ENCODE measurements at places on chromosomes 5 and 9.

DNA sequence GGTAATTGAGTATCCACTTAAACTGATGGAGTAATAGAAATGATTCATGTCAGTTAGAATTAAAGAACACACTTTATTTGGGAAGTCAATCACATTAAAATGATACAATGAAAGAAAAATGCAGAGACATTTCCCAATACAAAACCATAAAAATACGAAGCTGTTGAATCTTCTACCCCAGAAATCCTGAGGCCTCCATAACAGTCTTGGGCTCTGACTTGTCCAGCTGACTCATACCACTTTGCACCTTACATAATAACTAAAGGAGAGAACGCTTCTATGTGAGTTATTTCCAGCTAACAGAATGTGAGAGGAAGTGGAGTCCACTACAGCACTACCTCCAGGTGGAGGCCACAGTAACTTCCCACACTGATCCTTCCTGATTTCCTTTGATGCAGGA is 305.0 kb downstream of the MRPS30 start:
- no peak for DNase-seq

DNA sequence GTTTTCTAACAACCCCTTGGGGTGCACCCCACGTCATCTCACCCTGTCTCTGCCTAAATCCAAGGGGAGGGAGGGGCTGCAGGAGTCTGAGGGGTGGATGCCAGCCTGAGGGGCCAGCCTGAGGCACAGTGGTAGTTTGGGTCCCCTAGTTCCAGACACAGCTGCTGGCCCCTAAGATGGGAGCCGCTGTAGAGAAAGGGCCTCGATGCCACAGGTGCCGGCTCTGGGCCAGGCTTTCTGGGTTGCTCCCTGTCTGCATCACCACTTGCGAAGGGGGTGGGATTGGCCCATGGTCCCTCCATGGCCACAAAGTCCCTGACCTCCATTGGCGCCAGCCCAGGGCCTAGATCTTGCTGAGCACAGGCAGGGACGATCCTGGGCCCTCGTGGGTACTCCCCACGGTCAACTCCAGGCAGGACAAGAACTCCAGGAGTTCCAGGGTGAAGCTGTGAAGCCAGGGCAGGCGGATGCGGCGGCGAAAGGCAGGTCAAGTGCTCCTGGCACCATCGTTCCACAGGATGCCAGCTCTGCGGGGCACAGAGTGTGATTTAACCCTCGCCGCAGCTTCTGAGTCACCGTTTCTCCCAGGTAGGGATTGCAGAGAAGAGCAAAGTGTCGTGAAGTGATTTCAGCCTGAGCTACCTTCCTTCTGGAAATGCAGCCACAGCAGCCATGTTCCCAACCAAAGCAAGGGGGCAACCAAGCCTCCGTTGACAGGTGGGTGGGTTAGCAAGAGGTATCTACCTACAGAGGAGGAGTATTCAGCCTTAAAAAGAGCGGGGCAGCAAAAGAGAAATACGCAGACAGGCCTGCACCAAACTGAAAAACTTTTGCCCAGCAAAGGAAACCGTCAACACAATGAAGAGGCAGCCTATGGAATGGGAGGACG is 41.6 kb upstream of the EXOC3 start:
- no peak for DNase-seq

DNA sequence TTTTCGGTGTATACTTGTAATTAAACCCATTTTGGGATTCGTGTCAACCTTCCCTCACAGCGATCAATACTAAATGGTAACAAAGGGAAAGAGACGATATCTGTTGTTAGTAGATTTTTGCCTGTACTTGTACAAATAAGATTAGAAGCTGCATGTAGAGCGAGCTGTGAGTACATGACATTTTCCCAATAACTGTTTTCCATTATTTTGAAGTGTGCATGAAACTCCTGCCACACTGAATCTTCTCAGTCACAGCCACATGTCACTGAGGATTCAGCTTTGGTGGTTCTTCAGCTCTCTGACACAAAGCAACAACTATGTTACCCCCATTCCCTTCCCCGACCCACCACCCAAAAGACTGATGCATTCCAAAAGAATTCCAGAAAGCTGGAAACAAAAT is 685.6 kb downstream of the EFNA5 start:
- no peak for DNase-seq

GRCh38 chr9:6924988-6925563 is 167.3 kb downstream of the KDM4C start:
- no peak for DNase-seq

- DNase-seq = no peak
These were observed 46.6 kb upstream of the PHYKPL start for GRCh38 chr5:178279026-178279722.

DNA sequence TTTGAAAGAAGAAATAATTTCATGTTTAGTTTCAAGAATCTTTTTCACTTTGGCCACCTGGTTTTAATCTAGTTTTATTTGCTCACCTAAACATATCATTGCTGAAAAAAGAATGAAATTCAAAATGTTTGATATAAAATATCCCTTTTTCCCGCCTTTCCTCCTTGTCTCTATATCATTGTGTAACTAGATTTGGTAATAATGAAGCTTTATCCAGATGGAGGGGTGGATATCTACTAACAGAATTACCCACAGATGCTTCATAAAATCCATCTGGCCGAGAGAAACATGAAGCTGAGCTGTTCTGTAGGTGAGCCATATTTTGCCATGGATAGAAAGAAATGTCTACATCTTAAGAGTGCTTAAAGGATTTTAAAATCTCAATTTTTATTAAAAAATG is 214.7 kb downstream of the ICE1 start:
- no peak for DNase-seq

DNA sequence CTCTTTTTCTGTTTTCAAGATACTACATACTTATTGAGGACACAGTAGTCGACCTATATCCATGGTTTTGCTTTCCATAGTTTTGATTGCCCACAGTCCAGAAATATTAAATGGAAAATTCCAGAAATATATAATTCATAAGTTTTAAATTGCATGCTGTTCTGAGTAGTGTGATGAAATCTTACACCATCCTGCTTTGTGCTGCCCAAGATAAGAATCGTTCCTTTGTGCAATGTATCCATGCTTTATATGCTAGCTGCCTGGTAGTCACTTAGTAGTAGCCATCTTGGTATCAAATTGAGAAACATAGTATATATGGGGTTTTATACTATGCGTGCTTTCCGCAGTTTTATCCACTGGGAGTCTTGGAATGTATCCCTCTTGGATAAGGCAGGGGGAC is 59.0 kb downstream of the CWC27 start:
- no peak for DNase-seq

DNA sequence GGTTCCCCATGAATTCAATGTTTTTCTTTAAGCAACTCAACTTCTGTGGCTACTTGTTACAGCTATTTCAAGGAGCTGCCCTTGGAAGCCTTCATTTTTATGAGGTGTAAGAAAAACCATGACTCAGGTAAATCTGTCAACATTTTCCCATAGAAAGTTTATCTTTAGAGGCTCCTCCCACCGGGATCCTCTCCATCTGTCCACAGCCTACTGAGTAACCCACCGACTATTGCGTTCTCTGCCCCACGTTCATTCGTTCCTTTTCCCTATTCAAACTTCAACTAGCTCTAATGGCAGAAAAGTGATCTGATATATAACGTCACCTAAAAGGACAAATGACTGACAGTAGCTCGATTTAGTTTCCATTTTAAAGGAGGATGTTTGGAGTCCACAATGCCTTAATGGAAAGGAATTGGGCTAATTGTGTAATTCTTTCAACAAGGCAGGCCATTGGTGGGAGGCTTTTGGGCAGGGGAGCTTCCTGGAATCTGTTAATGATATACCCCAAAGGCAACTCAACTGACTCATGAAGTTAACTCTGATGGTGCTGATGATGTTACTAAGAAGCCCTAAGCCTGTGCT is 29.3 kb upstream of the NR3C1 start:
- DNase-seq = no peak

- no peak for DNase-seq
These were observed 5.7 kb downstream of the IL6ST start for GRCh38 chr5:55988979-55989638.

DNA sequence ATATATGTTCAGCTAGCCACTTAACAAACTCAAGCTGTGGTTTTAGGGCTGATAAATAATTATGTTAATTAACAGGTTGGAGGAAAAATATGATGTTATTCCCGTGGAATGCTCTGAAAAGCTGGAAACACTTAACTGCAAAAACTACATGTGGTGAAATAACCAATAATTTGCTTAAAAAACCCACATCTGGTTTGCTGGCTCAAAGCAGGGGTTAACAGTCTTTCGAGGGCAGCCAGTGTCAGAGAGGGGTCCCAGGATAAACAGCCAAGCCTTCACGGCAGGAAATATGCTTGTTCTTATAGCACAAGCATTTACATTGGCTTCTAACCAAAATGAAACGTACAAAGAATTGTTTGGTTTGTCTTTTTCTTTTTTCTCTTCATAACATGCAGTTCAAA is 254.0 kb upstream of the GAS1 start:
- DNase-seq = no peak

DNA sequence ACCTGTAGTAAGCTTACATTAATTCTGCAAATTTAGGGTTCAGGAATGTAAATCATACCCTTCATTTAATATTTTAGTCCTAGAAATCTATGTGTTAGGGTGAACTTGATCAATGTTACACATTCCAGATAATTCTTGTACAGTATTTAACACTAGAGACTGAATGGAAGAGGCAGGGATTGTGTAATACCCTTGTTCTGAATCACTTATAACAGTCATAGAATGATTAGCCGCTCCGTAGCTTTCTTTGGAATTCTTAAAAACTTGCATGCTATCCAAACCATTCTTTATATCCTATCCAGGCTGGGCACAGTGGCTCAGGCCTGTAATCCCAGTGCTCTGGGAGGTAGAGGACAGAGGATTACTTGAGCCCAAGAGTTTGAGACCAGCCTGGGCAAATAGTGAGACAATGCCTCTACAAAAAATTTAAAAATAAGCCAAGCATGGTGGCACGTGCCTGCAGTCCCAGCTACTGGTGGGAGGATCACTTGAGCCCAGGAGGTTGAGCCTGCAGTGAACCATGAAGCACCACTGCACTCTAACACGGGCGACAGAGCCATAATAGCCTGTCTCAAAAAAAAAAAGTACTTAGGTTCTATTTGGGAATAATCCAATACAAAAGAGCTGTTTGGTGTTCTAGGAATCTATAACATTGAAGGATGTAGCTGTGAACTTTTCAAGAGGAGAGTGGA is 8.3 kb downstream of the ZNF483 start:
- no peak for DNase-seq

GRCh38 chr9:93304574-93305496 is 120.9 kb downstream of the WNK2 start:
- no peak for DNase-seq

DNA sequence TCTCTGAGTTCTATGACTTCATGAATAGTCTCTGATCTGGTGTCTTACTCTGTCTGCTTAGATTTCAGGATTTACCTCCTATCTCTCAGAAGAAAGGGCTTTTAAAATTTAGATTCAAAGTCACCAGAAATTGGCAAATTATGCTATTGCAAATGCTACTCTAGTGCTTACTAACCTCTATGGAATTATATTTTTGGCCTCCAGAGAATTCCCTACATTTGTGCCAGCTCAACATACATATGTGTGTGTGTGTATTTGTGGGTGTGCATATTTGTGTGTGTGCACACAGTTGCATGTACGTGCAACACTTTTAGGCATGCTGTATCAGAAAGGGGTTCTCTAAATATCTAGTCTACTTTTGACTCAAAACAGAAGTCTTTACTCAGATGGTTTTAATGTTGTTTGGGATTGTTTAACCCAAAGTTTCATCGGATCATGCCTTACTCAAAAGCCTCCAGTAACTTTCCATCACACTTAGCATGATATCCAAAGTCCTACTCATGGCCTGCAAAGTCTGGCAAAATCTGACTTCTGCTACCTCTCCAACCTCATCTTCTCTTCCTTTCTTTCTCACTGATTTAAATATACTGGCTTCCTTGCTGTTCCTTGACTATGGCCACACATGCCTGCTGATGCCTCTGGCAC is 147.6 kb upstream of the NR3C1 start:
- DNase-seq = no peak

- DNase-seq = no peak
These were observed 273.9 kb downstream of the GADD45G start for GRCh38 chr9:89878687-89879086.

DNA sequence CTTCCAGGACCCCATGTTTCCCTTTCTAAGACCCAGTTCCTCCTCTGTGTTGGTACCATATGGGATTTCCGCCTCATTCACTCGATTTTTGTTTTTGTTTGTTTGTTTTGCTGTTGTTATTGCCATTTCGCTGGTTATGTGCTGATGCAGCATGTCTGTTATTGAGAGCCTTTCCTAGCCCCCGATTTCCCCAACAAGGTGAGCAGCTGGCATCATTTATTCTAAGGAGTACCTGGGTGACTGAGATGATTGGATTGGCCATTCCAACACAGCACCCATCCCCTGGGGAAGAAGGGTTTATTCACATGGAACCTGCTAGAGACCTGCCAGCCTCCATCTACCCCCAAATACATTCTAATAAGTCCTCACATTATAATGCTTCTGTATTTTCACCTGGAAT is 2.7 kb downstream of the GLRA1 start:
- no peak for DNase-seq

GRCh38 chr5:17989036-17989435 is 354.8 kb downstream of the TAF11L14 start:
- DNase-seq = no peak

DNA sequence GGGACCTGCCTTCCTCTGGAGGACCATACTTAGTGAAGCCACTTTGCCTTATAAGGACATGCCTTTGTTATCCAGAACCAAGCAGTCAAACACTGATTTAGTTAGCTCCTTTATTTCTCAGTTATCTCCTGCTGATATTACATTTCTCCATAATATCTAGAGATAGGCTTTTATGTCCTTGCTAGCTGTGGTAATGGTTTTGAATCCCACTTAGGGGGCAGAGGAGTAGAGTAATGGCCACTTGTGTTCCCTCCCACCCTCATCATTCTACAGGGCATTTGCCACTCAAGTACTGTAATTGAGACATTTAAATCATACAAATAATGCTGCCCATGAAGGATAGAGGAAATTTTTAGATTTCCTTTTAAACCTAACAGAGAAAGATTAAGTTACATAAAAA is 80.9 kb downstream of the DOCK8 start:
- no peak for DNase-seq

GRCh38 chr5:315488-316209 is 5.9 kb upstream of the AHRR start:
- no peak for DNase-seq

- no peak for DNase-seq
These were observed 545.9 kb upstream of the KLF4 start for GRCh38 chr9:108035487-108035886.

DNA sequence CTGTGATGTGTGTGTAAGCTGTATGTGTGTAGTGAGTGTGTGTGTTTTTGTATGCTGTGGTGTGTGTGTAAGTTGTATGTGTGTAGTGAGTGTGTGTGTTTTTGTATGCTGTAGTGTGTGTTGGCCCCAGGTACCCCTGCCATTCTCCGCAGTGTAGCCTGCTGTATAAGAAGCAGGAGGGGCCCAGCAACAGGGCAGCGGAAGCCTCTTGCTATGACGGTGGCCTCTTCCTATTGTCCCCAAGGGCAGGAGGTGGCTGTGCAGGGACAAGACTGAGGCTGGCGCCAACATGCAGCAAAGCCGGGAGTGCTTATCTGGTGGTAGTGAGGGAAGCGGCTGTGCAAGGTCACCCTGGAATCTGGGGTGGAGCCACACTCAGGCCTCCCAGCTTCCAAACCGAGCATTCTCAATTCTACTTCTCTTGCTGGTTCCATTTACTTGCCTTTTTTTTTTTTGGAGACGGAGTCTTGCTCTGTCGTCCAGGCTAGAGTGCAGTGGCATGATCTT is 5.1 kb downstream of the SPAAR start:
- no peak for DNase-seq
